ENCODE measurements at places on chromosomes 2 and 18.

GRCh38 chr2:126100962-126101361 lies 555.0 kb upstream of the GYPC start:
- DNase-seq = no peak

DNA sequence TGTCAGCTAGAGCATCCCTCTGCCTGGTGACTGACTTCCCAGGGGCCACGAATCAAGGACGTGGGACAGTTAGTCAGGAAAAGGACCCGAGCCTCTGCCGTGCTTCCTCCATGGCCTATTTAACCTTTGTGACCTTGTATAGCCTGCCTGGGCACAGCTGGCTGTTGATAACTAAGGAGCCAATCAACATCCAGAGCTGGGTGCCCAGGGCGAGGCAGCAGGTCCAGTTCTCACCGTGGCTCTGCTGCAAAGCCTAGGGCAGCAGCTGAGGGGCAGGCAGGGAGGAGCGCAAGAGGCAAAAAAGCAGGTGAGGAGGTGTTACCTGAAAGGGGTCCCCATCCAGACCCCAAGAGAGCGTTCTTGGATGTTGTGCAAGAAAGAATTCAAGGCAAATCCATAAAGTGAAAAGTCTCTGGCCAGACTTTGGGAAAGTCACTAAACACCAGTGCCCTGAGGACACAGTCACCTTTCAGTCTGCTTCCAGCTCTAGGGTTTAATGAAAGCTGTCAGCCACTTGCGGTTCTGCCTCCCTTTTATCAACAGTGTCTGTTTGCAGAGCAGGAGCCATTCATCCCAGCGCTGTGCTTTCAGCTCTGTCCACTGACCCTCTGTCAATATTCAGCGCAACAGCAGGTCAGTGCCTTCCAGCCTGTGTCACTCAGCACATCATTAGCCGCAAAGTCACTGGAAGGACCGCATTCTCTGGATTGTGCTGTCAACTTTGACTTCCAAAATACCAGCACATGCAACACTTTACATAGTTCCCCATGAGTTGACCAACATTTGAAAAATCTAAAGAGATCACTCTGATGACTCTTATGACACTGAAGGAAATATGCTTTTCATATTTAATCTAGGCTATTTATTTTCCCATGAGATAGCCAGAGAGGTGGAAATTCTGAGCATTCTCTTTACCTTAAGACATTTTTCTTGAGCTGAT lies 38.6 kb upstream of the ASAP2 start:
- DNase-seq = no peak

DNA sequence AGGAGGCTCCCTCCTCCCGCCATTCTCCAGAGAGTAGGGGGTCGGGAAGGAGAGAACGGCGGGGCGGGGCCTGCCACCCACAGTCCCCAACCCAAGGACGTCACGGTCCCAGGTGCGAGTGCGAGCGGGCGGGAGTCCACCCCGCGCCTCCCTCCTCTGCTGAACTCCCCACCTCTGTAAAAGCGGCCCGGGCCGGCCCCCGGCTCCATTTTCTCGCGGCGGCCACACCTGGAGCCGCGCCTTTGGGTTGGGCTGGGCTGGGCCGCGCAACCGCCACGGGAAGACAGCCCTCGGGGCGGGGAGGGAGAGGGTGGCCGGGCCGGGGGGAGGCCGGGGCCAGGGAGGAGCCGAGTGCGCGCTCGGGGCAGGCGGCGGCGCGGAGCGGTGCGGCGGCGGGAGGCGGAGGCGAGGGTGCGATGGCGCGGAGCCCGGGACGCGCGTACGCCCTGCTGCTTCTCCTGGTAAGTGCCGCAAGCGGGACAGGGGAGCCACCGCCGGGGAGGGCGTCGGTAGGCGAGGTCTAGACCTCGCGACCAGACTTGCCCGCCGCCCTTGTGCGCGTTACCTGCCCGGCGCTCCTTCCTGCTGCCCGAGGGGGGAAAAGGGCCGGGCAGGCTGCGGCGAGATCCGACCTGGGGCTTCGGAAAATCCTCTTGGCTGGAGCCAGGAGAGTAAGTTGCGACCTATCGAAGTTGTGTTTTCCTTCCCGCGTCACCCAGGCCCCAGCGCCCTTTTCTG lies at the start of gene DSG2:
Gene DSG2, plus strand, starts transcription at position 342 of the 738 bp plus-strand sequence. Its CDS starts 75 bp downstream, at position 417.
- DNase-seq = peak; percentile 62

GRCh38 chr2:161131804-161132203 lies 28.4 kb upstream of the TANK start:
- DNase-seq = no peak

DNA sequence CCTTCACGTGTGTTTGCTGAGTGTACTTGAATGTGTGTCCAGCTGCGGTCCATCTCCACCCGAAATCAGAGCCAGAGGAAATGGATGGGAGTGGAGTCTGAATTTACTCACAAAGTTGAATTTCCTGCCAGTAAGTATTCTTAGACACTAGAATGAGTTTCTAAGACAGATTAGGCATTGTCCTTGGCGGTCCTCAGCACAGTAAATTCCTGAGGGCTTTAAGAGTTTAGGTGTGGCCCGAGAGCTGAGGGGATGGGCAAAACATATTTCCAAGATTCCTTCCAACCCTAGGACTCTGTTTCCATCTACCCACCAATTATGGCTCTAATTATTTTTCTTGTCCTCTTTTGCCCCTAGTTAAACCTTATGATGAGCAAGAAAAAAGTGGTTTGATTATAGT lies 90.3 kb upstream of the PHLPP1 start:
- no peak for DNase-seq

Data from hematopoietic multipotent progenitor cell treated with erythropoietin and hydrocortisone succinate and interleukin-3 and kit ligand, for 6 days (in vitro differentiated cells).